CD8-positive, alpha-beta memory T cell (primary cell): ENCODE measurements at places on chromosomes 12 and 14. TPM values are rescaled to one million over a fixed set of nuclear protein-coding genes. Genes with fewer than 3 reads are reported as not detected.

DNA sequence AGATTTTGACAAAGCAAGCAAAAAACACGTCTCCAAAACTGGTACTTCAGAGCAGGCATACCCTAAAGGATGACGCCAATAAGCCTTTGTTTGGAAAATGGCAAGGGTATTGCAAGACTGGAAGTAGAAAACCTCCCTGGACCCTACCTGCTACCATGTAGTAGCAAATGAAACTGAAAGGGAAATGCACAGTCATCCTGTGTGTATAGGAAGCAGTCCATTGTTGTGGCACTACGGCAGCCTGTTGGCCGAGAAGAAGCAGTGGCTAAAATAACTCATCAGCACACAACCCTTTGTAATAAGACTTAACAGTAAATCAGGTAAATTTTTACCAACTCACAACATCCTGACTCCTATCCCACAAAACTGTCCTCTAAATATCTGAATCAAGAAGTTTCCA, 386.4 kb downstream of the RGS6 start:
- H3K4me3 ChIP-seq: no peak overlapping the region
- H3K27me3 ChIP-seq: no peaks in the 10 kb centered on the region
- H3K4me1 ChIP-seq: no peaks in the 10 kb centered on the region
- no peaks in the 10 kb centered on the region for H3K36me3 ChIP-seq

DNA sequence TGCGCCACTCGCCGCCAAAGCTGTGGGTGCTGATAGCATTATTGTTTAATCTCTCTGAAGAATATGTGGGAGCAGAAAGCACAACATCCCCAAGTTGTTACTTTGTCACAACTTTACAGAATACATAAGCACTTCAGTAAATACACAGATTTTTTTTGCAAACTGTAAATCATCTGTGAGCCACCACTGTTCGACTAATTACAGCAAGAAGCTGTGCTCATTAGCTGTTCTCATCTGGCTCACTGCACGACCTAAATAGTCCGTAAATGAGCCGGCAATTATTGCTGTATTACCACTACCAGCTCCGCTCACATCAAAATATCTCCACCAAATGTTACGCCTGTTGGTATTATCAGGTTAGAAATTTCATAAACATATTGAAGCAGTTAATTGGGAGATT, 228.9 kb upstream of the PRKD1 start:
- no peak overlapping the region for H3K27ac ChIP-seq
- DNase-seq: no peak
- H3K4me3 ChIP-seq: no peak overlapping the region
- no peaks in the 10 kb centered on the region for H3K36me3 ChIP-seq

- H3K36me3 ChIP-seq: no peaks in the 10 kb centered on the region
- no peak for DNase-seq
- H3K4me3 ChIP-seq: no peak overlapping the region
- H3K27me3 ChIP-seq: no peaks in the 10 kb centered on the region
- no peak overlapping the region for H3K27ac ChIP-seq
Measured at GRCh38 chr14:81157431-81157830, 63.3 kb downstream of the GTF2A1 start.

GRCh38 chr12:68871921-68872320, 61.0 kb downstream of the CPM start:
- no peak for DNase-seq
- H3K4me1 ChIP-seq: no peaks in the 10 kb centered on the region
- H3K27me3 ChIP-seq: no peaks in the 10 kb centered on the region
- H3K4me3 ChIP-seq: no peak overlapping the region
- H3K27ac ChIP-seq: no peak overlapping the region
- no peaks in the 10 kb centered on the region for H3K36me3 ChIP-seq

- DNase-seq: no peak
- H3K4me1 ChIP-seq: no peaks in the 10 kb centered on the region
- H3K27me3 ChIP-seq: no peaks in the 10 kb centered on the region
Measured at GRCh38 chr12:42873401-42873800, 283.9 kb upstream of the PRICKLE1 start.

DNA sequence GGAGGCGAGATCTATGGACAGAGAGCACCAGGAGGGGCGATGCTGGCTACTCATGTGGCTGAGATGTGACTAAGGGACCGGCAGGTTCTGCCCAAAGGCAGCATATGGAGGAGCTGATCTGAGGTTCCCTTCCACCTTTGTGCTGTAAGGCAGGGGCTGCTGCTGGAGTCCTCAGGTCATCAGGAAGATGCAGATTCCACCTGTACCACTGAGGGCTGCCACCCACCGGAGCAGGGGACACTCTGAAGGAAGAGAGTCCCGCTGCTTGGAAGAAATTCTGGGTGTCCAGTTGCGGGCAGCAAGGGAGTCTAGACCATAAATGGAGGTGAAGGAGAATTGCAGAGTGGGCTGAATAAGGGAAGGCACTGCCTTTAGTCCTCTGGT, 55.3 kb downstream of the PLEKHG3 start:
- H3K27me3 ChIP-seq: no peaks in the 10 kb centered on the region
- no peak overlapping the region for H3K27ac ChIP-seq
- H3K36me3 ChIP-seq: no peaks in the 10 kb centered on the region

DNA sequence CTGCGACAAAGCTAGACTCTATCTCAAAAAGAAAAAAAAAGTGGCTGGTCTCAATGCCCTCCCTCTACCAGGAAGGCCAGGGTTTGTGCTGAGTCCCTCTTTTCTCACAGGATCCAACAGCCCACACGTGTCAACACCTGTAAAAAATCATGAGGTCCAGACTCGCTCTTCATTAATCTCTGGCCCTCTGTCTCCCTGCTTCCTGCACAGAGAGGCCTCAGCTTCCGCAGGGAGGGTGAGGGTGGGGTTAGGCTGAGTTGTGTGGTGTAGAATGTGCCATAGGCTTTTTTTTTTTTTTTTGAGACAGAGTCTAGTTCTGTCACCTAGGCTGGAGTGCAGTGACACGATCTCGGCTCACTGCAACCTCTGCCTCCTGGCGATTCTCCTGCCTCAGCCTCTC, 6.1 kb downstream of the CFAP73 start:
- no peak for DNase-seq
- H3K27me3 ChIP-seq: peaks cover 5% of the 10 kb centered on the region
- H3K36me3 ChIP-seq: peaks cover 17% of the 10 kb centered on the region
- H3K4me1 ChIP-seq: peaks cover 22% of the 10 kb centered on the region

GRCh38 chr12:129844662-129845220, 59.1 kb downstream of the TMEM132D start:
- DNase-seq: no peak
- H3K36me3 ChIP-seq: no peaks in the 10 kb centered on the region
- H3K27me3 ChIP-seq: no peaks in the 10 kb centered on the region
- H3K4me3 ChIP-seq: no peak overlapping the region
- H3K4me1 ChIP-seq: no peaks in the 10 kb centered on the region
- no peak overlapping the region for H3K27ac ChIP-seq

DNA sequence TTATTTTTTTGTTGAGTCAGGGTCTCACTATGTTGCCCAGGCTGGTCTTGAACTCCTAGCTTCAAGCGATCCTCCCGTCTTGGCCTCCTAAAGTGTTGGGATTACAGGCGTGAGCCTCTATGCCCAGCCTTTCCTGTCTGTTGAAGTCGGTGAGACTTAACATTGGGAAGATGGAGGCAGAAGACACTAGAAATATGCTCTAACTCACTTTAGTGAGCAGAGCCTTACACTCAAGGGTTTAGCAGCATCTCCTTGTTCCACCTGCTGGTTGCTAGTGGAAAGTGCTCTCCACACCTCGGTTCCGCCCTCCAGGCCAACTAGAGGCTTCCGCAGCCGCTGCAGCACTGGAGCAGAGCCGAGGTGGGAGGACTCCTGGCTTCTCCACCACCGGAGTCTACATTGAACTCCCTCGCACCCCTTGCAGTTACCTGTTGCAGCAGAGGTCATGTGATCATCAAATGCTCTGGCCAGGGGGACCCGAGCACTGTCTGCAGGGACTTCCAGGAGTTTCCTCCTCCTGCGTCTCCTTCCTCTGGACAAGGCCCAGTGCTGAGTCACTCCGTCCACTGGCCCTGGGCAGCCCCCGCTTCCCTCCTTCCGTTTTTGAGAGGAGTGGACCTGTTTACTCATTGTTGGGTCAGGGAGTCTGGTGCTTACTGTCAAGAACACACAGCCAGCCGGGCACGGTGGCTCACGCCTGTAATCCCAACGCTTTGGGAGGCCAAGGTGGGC, 9.4 kb upstream of the HVCN1 start:
- peaks cover 6% of the 10 kb centered on the region for H3K4me1 ChIP-seq
- H3K27ac ChIP-seq: peak overlapping the region; percentile 47
- no peaks in the 10 kb centered on the region for H3K27me3 ChIP-seq
- H3K36me3 ChIP-seq: no peaks in the 10 kb centered on the region

DNA sequence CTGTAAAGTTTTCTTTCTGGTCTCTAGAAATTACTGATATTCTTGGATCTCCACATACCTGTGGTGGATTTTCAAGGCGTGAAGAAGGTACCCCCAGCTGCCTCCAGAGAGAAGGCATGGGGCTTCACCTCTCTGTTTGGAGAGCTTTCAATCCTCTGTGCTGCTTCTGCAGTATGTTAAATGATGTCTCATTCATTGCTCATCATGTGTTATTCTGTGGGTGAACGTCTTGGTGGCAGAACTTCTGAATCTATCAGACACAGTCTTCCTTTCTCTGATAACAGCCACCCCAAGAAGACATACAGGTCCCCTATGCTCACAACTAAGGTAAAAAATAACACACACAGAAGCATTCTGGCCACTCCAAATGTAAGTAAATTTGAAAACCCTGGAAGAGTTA, 221.3 kb upstream of the TMEM260 start:
- no peaks in the 10 kb centered on the region for H3K27me3 ChIP-seq
- DNase-seq: no peak
- no peaks in the 10 kb centered on the region for H3K36me3 ChIP-seq
- H3K4me1 ChIP-seq: no peaks in the 10 kb centered on the region
- no peak overlapping the region for H3K4me3 ChIP-seq

GRCh38 chr14:92362781-92363235, 39.8 kb downstream of the SLC24A4 start:
- no peak for DNase-seq
- no peak overlapping the region for H3K27ac ChIP-seq

DNA sequence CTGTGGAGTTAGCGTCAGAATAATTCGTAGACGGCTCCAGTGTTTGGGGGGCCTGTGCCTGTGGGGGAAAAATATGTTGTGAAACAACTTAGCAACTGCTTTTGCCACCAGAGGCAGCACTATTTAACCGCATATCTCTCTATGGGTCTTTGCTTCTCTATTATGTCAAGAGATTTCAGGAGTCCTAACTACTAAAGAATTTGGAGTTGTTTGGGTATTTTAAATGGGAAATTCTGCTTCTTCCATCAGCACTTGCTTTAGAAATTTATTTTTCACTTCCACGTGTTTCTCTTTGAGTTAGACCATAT, 594 bp upstream of the CLEC14A start:
- H3K36me3 ChIP-seq: no peaks in the 10 kb centered on the region
- H3K27me3 ChIP-seq: no peaks in the 10 kb centered on the region
- DNase-seq: no peak
- H3K27ac ChIP-seq: no peak overlapping the region
- H3K4me3 ChIP-seq: no peak overlapping the region
- no peaks in the 10 kb centered on the region for H3K4me1 ChIP-seq

NINJ2 gene
- total RNA-seq: 4.2 TPM

KRT74 gene
- not detected for total RNA-seq

LRRC10 gene
- not detected for total RNA-seq
